ENCODE measurements at places on chromosomes 7 and 10.

DNA sequence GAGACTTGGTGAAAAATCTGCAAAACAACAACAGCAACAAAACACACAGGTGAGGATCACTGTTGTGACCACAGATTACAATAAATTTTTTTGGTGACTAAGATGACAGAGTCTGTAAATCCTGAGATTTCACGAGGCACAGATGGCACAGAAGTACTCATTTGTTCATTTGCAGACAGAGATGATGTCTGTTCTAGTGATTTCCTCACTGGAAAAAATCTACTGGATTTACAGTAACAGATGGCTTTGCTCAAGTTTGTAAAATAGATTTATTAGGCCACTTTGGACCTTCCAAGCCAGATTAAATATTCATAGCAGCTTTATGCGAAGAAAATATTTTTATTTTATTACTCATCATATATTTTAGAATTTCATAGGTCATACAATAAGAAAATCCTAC, 113.5 kb upstream of the IL6 start:
- no peak for DNase-seq

DNA sequence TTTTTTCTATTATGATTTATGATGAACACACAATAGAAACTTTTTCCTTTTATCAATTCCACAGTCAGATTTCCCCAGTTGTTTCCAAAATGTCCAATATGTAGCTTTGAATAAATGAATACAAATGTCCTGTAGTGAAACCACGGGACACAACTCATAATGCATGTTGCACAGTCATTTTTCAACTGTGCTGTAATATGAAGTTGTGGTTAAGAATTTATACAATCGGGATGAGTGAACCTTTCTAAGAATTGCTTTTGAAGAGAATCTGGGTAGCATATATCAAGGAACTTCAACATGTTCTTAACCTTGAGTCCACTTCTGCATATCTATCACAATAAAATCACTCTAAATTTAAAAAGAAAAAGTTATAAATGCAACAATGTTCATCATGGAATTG, 14.6 kb upstream of the ST7 start:
- no peak for DNase-seq

DNA sequence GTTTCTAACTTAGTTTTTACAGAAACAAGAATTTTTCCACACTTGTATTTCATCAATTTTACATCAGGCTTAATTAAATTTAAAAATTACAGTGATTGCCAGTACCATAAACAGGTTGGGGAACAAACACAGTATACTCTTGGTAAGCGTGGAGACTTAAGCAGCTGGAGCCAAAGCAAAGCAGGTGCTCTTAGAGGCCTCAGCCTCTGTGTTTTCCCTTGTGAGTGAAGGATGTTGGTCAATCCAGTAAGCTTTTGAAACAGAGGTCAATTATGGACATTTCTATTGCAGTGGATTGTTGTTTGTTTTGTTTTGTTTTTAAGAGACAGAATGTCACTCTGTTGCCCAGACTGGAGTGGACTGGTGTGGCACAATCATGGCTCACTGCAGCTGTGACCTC, 100.6 kb upstream of the CELF2 start:
- no peak for DNase-seq

DNA sequence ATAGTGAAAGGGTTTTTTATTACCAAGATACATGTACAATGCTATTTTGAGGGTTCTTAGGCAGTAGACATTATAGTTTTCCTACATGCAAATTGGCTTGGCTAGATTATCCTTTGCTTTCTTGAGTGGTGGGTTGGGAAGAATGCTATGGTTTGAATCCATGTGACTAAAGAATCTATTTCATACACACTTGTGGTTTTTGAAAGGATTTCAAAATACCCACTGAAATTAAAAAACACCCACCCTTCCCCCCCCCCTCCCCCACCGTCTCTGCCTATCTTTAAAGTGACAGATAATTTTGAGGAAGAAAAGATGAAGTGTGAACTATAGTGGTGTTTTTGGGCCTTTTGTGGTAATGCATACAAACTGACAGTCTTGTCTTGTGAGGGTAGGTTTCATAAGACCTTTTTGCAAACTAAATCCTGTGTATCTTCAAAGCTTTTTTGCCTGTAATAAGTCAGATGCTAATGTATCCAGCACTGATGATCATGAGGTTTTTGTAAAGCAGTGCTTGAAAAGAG, 90.9 kb downstream of the TPST1 start:
- no peak for DNase-seq

DNA sequence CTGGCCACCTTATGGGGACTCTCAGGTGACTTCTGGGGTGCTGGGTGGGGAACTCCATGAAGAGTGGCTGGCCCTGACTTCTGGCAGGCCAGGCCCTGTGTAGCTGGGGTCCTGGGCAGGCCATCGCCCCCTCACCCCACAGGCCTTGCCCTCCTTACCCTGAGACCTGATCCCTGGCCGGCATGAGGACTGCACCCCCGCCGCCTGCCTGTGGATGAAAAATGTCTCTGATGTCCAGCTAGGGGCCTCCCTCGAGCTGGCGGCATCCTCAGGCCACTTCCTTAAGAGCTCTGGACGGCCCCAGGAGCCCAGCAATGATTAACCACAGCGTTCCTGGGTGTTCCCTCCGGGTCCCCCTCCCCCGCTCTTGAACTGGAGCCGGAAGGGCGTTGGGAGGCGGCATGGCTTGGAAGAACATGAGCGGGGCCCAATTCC, 31.8 kb upstream of the SHH start:
- DNase-seq, result no peak

GRCh38 chr10:84156768-84157167, 16.8 kb upstream of the GPR15LG start:
- no peak for DNase-seq

- no peak for DNase-seq
Measured at GRCh38 chr10:98339799-98340198, 71.8 kb upstream of the LOXL4 start.

GRCh38 chr7:79455173-79455790, 1.8 kb upstream of the MAGI2 start:
- DNase-seq, result no peak

- DNase-seq, result no peak
Measured at GRCh38 chr7:46450886-46451285, 529.8 kb upstream of the IGFBP3 start.

GRCh38 chr10:72219235-72219814, 3.2 kb upstream of the ASCC1 start:
- no peak for DNase-seq

DNA sequence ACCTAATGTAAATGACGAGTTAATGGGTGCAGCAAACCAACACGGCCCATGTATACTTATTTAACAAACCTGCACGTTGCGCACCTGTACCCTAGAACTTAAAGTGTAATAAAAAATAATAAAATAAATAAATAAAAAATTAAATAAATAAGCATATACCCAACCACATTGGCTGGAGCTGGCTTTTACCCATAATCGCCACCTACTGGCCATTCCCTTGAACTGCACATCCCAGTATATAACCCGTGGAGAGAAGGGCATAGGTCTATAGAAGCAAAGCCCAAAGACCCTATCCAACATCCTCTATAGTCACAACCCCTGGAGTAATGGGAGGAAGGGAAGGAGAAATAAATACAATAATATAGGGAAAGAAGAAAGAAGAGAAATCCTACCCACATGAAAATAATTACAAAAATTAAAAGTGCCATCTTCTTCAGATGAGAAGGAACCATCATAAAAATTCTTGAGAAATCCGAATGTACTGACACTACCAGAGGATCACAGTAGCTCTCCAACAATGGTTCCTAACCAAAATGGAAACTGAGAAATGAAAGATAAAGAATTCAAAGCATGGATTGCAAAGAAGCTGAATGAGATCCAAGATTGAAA, 65.6 kb downstream of the TWIST1 start:
- no peak for DNase-seq

DNA sequence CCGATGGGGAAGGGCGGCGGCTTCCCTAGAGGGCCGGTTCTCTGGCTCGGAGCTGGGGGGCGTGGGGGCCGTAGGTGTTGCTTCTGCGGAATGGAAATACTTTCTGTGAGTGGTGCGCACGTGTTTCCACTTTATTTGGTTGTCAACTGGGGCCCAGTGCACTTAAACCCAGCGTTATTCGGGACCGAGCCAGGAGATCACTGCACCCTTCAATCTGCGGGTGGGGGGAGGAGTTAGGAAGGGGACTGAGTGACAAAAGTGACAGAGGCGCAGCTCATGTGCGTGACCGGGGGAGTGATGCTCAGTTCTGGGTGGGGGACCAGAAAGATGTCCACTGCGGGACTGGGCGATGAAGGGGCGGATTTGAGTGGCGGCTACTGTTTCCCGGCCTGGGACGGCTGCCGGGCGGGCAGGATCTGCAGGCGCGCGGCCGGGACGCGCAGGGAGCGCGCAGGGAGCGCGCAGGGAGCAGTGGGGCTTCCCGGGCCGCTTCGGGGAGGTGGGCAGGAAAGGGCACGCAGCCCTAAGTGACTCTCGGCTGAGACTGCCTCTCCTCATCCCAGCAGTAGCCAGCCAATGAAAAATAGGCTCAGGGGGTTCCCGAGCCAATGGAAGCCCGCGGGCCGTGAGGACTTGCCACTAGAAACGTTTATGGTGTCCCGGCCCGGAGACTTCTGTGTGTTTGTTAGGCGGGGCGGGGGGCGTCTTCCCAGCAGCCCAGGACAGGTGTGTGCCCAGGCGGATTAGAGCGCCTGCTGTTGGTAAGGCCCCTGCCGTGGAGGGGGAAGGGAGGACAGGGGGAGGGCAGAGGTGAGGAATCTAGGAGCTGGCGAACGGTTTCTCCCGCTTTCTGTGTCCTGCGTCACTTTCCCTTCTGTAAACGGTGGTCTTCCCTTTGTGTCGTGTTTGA, 54.3 kb upstream of the KDM7A start:
- DNase-seq, result peak; percentile 19

DNA sequence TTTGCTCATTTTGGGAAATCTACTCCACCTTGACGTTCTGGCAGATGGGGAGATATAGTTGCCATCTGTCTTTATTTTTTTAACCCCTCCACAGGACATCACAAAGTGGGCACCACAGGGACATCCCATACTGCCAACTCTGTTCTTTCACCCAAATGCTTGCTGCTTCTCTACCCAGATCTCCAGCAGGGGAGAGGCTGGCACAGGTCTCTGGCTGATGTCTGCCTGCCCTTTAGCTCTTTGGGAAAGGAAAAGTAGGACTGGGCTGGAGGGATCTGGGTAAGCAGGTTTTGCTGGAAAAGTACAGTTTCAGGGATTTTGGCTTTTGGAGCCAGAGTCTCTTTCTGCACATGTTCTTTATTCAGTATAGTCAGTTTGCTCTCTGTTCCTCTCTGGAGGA, 156.7 kb downstream of the ANLN start:
- DNase-seq, result no peak

- no peak for DNase-seq
Measured at GRCh38 chr10:34978080-34978479, 112.1 kb downstream of the CUL2 start.

- DNase-seq, result no peak
Measured at GRCh38 chr10:22698941-22699440, 15.4 kb downstream of the PIP4K2A start.

DNA sequence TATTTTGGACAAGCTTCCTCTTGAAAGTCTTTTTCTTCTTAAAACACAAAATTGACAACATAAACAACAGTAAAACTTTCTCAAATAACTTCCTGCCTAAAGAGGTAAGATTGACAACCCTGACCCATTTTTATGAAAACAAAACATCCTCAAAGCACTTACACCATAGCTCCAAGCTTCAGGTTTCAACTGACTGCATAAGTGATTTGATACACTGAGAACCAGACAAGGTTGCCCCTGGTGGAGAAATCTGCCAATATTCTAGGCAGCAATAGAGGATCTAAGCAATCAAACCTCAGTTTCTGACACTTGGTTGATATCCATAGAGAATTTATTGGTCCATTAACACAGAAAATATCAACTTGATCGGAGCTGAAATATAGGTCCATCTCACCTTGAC, 147.8 kb downstream of the ELAPOR2 start:
- no peak for DNase-seq

- no peak for DNase-seq
Measured at GRCh38 chr7:27917119-27917518, 177.2 kb downstream of the TAX1BP1 start.

GRCh38 chr10:35192645-35193249, 66.1 kb downstream of the CREM start:
- DNase-seq, result no peak

DNA sequence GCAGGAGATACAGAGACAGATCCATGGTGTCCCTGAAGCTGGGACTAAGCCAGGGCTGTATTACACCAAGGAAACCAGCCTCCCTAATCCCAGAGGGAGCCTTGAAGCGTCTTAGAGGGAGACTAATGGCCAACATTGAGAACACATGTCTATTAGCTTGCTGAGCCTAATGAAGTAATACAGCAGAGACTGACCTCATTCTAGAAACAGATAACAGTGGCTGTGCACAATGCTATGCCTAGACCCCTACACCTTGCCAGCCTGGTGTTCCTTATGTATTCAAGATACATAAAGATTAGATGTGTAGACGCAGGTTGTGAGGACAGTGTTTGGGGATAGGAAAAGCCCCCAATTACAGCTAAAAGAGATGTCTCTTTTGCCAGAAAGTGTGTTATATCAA, 19.1 kb downstream of the GRM8 start:
- DNase-seq, result no peak

DNA sequence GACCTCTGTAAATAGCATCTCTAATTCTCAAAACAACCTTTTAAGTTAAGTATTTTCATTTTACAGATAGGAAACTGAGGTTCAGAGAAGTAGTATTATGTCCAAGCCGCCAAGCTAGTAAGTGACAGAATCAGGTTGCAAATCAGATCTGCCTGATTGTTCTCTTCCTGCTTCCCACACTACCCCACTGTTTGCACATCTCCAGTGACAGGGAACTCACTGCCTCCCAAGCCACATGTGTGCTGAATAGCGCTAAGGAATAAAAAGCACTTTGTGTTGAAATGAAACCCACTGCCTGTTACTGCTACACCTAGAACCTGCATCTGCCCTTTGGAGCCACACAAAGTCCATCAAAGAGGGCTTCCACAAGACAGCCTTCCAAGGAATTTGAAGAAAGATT, 45.1 kb upstream of the WDR11 start:
- no peak for DNase-seq

GRCh38 chr7:1853986-1854865, 184.1 kb downstream of the ELFN1 start:
- DNase-seq, result no peak

DNA sequence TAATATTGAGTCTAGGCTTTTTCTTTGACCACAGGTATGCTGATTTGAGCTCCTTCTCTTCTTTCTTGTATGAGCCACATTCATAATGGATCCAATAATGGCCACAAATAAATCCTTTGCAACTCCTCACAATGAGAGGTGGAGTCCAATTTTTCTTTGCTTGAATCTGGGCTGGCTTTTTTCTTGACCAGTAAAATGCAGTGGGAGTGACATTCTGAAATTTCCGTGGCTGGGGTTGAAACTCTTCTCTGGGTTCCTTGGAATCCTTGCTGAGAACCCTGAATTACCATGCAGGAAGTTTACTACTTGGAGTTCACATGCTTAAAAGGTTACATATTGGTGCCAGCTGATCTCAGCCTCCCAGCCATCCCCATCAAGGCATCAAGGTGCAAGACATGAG, 22.4 kb upstream of the FAM180A start:
- DNase-seq, result no peak

- DNase-seq, result no peak
Measured at GRCh38 chr10:51524041-51524440, 175.4 kb downstream of the CSTF2T start.
